ENCODE measurements at places on chromosomes 11 and 22. TPM values are rescaled to one million over a fixed set of nuclear protein-coding genes. Genes with fewer than 3 reads are reported as not detected.

SLC17A6 gene
- total RNA-seq: not detected

DNA sequence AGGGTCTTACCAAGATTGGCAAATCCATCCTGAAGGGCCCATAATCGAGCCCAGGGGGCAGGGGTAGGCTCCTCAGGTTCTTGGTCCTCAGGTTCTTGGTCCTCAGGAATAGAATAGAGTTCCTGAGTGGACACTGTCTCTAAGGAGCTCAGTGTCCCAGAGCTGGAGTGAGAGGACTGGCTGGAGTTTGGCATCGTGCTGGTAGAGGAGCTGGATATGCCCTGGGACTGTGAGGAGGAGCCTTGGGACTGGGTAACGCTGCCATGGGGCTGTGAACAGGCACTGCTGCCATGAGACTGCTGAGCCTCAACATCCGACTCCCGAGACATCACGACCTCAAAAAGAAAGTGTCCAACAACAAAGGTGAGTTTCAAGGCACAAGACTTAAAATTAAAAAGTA, 7.2 kb downstream of the CHEK2 start:
- no peak overlapping the region for H3K27ac ChIP-seq
- no peaks in the 10 kb centered on the region for H3K27me3 ChIP-seq
- no peaks in the 10 kb centered on the region for H3K4me1 ChIP-seq
- H3K4me3 ChIP-seq: no peak overlapping the region

DNA sequence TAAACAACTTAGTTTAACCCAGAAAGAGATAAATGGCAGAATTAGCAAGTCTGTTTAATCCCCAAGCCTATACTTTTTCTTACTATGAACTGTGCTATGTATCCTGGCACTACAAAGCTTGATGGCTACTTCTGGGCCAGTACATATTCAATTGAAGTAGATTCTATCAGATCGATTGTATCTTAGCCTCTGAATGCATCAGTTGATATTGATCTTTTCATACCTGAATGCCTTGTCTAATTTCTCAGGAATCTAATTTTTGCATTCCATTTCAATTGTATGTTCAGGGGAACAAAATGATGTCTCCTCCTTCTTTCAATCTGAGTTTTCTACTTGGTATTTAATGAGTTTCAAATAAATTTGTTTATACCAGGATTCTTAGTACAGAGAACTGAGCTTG, 1137.9 kb downstream of the LRRC4C start:
- DNase-seq: no peak
- no peaks in the 10 kb centered on the region for H3K4me1 ChIP-seq
- H3K27me3 ChIP-seq: no peaks in the 10 kb centered on the region
- no peaks in the 10 kb centered on the region for H3K36me3 ChIP-seq
- no peak overlapping the region for H3K4me3 ChIP-seq

CENPM gene
- total RNA-seq: 13.7 TPM

OR6A2 gene
- total RNA-seq: 0.59 TPM

BEST1 gene
- total RNA-seq: 0.77 TPM

ELFN2 gene
- total RNA-seq: 0.21 TPM
